ENCODE measurements at places on chromosomes 12 and 14.

DNA sequence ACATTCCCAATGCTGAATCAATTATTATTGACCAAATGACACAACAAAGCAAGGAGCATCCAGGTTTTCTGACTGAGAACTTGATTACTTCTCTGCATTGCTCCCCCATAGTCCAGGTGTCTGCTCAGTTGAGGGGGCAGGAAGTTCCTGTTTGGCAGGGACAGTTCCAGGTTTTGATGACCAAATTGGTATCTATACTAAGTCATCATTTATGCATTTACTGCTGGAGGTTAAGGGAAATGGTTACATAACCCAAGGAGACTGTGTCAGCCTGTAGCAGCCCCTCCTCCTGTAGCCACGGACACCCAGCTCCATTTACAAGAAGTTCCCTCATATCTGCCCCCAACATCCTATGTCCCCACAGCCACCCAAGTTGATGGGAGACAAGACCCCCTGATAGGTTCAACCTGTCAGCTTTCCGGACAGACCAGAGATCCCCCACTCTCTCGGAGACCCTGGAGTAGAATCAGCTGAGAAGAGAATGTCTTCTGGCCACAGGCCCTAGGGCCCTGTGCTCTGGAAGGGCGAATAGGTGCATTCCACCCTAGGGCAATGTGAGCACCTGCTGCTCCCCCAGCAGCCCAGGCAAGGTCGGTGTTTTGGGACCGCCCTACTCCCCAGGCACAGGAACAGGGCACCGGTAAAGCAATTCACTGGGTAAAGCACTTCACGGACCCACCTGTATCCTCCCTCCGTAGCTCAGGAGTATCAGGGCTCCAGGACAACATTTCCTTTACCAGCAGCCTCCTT lies 23.6 kb downstream of the IRF2BPL start:
- DNase-seq, result no peak

DNA sequence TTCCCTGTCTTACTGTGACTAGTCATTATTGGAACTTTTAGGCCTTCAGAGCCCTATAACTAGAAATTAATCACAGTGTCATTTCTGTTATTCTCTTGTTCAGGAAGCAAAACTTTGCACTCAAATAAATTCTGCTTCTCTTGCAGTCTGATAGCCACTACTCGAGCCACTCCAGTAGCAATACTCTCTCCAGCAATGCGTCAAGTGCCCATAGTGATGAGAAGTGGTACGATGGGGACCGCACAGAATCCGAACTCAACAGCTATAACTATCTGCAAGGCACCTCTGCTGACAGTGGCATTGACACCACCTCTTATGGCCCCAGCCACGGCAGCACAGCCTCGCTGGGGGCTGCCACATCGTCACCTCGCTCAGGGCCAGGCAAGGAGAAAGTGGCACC lies 223.2 kb upstream of the RGS6 start:
- no peak for DNase-seq

DNA sequence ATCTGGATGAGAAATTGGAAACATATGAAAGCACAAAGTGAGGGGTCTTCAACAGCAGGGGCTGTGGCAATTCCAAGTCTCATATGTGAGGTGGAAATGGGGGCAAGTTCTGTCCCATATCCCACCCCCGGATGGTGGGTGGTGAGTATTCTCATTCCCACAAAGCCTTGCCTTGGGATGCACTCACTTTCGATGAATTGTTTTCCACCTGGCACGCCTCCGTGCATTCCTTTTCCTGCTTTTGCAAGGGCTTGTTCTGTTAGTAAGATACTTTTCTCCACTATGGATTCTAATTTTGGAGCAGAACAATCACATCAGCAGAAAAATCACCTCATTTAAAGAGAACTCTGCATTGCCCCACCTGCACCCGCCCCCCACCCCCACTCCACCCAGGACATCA lies 3.1 kb downstream of the LACRT start:
- DNase-seq, result no peak

- no peak for DNase-seq
These were observed 41.7 kb downstream of the NPAS3 start for GRCh38 chr14:32980178-32980901.

- DNase-seq, result no peak
These were observed 89.8 kb upstream of the DNM1L start for GRCh38 chr12:32589165-32589865.

GRCh38 chr12:103556890-103557627 lies 30.0 kb upstream of the STAB2 start:
- no peak for DNase-seq

- DNase-seq, result no peak
These were observed 13.3 kb downstream of the TMEM260 start for GRCh38 chr14:56592746-56593544.

GRCh38 chr14:92563359-92563758 lies 49.8 kb downstream of the RIN3 start:
- DNase-seq, result no peak

GRCh38 chr12:13198876-13199275 lies 2.4 kb downstream of the EMP1 start:
- DNase-seq, result no peak

- no peak for DNase-seq
These were observed 23.7 kb downstream of the MFAP5 start for GRCh38 chr12:8638951-8639350.

DNA sequence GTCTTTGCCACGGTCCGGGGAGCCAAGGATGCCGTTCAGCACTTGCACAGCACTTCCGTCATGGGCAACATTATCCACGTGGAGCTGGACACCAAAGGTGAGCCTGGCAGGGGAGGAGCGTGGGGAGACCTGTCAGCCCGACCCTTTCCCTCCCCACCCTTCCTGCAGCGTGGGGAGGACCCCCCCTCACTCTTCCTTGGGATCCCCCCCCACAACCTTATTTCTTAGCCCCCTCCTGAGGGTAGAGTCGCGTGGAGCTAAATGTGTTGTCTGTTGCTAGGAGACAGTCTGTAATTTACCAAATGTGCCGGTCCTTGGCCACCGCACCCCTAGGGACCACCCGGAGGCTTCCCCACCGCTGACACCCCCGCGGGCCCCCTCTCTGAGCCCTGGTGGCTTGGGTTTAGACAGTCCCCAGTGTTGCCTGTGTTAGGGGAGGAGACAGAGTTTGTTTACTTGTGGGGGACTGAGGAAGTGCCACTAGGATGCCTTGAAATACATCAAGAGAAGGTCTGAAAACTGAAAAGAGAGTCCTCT lies 2.3 kb downstream of the SETD1B start:
- DNase-seq, result no peak

DNA sequence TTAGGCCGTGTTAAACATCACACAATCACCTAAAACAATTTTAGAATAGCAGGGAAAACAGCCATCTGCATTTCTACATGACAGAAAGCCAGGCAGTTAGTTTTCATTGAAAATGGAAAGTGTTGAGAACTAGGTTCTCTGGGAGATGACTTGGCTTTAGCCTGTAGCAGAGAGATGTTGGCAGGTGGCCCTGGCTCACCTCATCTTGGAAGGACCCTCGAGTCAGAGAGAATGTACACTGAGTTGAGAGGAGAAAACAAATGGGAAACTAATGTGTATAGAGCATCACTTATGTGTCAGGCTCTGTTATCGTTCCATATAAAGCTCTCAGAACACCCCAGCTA lies 51.9 kb downstream of the SUSD6 start:
- DNase-seq, result no peak

- no peak for DNase-seq
These were observed 18.1 kb upstream of the TIGAR start for GRCh38 chr12:4302881-4303280.

- no peak for DNase-seq
These were observed 38.8 kb upstream of the EML1 start for GRCh38 chr14:99754141-99755067.

- DNase-seq, result no peak
These were observed 18.6 kb downstream of the LRIG3 start for GRCh38 chr12:58901664-58902063.

DNA sequence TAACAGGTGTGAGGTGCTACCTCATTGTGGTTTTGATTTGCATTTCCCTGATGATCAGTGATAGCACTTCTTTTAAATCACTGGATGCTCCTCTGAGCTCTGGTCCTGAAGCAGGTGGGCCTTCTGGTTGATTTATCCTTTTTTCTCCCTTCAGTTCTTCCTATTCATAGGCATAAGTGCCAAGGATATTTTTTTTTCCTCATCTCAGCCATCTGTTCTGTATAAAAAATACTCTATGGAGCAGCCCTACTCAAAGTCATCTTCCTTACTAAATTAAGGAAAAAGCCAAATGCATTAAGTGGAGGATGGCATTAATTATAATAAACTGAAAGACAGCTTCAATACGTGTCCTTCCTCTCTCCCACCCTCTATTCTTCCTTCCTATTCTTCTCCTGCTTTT lies 18.4 kb downstream of the SPIC start:
- DNase-seq, result no peak

DNA sequence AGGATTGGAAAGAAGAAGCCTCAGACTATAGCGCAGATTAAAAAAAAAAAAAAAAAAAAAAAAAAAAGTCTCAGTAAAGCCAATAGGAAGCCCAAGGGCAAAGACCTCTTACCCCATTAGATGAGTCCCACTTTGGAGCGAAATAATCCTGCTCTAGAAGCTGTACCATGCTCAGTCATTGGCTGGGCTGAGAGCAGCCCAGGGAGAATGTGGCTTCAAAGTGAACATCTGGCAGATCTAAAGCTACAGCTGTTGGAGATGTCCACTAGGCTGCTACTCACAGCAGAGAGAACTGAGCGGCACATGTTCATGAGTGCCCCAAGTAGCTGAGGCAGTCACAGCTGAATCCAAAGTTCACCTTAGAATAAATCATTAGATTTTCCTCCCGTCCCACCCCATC lies 560.9 kb downstream of the MED13L start:
- DNase-seq, result no peak

- DNase-seq, result no peak
These were observed 252.8 kb downstream of the AEBP2 start for GRCh38 chr12:19692091-19692490.

GRCh38 chr14:94031883-94032279 lies 5.7 kb downstream of the OTUB2 start:
- DNase-seq, result no peak

DNA sequence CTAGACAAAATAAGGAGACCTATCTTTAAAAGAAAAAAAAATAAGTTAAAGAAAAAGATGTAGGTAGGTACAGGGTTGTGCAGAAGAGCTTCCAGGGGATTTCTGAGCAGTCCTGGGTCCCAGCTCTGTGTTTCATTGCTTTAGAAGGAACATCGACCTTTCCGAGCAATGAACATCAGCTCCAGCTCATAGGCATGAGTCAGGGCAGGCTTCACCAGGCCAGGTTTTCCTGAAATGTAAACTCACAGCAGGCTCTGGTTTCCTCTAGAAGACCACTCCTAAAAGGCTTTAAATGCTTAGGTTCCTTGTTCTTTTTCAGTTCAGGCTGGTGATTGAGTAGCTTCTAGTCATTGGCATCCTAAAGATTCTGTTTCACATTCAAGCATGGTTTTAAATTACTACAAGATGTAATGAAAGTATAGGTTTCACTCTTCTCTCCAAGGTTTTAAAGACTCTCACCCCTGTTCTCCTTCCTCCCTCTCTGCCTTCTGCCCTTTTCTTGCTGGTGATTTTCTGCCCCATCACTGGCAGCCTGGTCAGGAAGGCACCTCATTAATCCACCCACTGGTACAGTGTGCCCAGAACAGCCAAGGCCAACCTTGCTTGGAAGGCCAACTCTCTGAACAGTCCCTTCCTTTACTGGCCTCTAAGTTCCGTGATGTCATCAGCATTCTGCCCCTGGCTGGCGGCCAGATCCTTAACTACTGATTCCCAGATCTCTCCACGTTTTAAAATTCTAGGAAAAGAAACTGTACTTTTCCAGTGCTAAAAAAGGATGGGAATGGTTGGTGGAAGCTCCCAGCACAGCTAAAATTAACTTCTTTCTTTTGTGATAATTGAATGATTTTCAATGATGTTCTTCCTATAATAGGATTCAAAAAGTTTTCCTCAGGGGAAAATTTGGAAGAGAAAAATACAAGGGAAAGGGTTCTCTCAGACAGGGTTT lies 109.4 kb upstream of the HIF1A start:
- DNase-seq, result no peak

- no peak for DNase-seq
These were observed 4.1 kb downstream of the SINHCAF start for GRCh38 chr12:31321897-31322228.

GRCh38 chr12:13896063-13896626 lies 85.3 kb downstream of the GRIN2B start:
- no peak for DNase-seq

DNA sequence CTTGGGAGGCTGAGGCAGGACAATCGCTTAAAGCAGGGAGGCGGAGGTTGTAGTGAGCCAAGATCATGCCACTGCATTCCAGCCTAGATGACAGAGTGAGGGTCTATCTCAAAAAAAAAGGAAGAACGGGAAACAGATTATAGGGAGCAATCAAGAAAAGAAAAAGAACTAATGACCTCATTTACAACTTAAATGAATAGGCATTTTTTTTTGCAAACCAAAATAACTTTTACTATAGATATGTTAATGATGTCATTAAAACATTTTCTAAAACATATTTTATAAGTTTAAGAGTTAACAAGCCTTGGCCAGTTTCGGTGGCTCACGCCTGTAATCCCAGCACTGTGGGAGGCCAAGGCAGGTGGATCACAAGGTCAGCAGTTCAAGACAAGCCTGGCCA lies 6.8 kb upstream of the RESF1 start:
- no peak for DNase-seq

DNA sequence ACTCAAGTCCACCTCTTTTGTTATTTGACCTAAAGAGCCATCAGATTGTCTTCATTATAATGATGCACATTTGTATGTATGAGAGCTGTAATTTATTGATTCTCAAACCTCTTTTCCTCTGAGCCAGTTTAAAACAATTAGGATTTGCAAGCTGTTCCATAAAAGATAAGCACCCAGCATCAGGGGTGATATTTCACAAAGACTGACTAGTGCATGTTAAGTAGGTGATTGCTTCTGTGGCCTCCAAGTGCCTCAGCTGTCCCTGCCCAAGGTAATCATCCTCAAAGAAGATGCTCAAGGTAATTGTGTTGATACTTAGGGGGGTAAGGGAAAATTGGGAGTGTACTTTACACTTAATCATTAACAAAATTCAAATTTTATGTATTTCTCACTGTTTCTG lies 18.2 kb downstream of the CEP128 start:
- DNase-seq, result no peak

- no peak for DNase-seq
These were observed 40.8 kb downstream of the TMEM132C start for GRCh38 chr12:128307791-128308190.

- no peak for DNase-seq
These were observed 775 bp upstream of the FAM186A start for GRCh38 chr12:50397117-50397650.
